Nephron progenitor cell (in vitro differentiated cells): ENCODE measurements at places on chromosomes 11 and 22.

DNA sequence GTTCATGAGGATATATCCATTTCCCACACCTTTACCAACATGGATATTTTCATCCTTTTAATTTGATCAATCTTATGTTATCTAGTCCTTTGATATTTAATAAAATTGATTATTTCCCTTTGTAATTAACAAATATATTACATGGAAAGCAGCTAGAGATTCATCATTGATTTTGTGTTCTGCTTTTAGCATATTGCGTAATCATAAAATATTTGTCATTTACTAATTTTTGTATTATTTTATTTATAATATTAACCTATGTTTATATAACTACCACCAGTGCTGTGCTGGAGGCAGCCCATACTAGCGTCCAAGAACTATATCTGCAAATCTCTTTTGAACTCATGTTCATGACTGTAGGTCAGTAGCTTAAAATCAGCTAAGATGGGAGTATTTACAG, 4.7 kb downstream of the OR8U1 start:
- DNase-seq, result no peak

DNA sequence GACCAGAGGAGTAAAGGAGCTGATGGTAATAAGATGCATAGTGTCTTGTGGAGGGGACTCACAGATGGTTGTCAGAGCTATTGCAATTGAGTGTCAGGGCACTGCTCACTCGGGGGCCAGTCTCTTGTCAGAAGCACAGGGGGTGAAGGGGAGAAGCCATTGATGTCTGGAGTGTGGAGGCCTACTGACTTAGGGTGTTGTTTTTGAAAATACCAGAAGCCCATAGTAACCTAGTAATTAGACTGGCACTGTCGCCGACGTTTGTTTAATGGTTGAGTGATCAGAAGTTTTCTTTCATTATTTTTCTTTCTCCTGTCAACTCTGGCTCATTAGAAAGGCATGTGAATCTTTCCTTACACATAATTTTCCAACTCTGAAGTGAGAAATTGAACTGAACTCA, 151.6 kb upstream of the TENM4 start:
- no peak for DNase-seq

- DNase-seq, result no peak
Observed at GRCh38 chr11:15334766-15335165, 220.0 kb downstream of the INSC start.

- DNase-seq, result no peak
Observed at GRCh38 chr11:68324241-68324640, 11.8 kb downstream of the LRP5 start.

DNA sequence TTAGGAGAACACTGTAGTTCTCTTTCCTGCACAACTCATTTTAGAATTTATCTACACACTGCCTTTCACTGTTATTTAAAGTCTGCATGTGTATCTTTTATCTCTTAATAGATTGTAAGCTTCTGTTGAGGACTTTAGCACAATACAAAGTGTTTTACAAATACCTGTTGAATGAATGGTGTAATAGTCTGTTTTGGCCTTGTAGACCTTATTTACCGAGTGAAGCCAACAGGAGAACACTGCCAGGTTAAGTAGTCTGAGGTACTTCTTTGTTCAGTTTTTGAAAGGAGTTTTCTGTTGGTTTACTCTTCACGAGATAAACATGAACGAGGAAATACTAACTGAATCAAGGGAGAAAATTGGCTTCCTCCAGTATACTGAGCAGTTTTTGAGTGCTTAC, 31.0 kb downstream of the SIK2 start:
- no peak for DNase-seq

GRCh38 chr11:62497132-62497801, 49.3 kb downstream of the AHNAK start:
- no peak for DNase-seq

GRCh38 chr11:119012629-119013170, 5.4 kb downstream of the RPS25 start:
- no peak for DNase-seq

- DNase-seq, result no peak
Observed at GRCh38 chr22:37145180-37146050, 4.3 kb downstream of the IL2RB start.

DNA sequence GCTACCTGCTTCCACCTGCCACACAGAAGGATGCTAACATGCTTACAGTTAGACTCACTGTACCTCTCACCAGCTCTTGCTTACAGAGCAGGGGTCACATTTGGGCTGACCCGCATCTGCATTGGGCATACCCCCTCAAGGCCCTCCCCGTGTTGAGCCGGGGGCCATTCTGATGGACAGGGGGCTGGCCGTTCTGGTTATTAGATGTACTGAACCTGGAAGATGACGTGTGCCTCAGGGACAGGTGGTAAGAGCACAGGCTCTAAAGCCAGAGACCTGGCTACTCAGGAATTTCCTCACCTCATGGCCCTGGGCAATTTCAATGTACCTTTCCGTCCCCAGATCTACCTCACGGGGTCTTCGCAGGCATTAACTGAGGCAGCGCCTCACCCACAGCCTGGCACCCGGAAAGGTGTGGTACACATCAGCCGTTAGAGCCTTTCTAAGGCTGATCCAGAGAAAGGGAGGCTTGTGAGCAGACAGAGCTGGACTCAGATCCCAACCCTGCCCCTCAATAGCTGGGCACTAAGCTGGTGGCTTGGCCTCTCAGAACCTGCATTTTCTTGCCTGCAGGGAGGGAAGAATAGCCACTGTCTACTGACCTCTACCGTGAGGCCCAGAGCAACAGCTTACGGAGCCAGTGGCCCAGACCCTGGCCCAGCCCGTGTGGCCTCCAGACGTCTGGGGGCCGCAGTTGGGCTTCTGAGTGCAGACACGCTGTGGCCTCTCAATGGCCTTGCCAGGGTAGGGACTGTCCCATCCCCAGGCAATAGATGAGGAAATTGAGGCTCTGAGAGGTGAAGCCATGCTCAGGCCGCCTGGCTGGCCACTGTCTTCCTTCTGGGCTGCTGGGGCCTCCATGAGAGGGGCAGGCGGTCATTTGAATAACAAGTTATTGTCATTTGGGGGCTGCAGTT, 100.6 kb downstream of the MORC2 start:
- no peak for DNase-seq

DNA sequence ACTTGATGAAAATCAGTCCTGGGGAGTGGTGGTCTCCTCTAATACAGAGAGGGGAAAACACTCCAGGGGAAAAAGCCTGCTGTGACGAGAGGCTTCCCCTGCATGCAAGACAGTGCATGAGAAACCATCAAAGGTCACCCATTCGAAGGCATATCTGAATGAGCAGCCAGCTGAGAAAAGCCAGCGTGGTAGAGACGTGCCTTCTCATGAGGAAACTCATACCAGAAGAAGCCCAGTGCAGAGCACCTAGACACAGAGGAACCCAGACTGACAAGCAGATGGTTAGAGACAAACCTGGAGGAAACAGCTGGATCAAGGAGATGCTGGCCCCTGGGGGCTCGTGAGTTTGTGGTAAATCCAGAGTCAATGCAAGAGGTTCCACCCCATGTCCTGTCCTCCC, 534.8 kb downstream of the BRD1 start:
- no peak for DNase-seq

DNA sequence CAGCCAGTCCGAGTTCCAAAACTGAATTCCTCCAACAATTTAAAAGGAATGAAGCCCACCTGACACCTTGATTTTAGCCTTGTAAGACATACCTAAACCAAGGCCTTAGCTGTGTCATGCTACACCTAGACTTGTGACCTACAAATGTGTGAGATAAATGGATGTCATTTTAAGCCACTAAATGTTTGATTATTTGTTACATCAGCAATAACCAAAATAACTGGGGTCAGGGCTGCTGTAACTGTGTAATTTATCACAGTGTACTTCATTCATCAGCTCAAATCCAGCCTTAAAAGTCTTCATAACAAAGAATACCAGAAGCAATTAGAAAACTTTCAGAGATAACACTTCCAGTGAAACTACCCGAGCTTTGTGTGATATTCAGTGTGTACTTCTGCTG, 673.0 kb upstream of the ANO3 start:
- DNase-seq, result no peak
